ENCODE measurements at places on chromosomes 6 and 20.

DNA sequence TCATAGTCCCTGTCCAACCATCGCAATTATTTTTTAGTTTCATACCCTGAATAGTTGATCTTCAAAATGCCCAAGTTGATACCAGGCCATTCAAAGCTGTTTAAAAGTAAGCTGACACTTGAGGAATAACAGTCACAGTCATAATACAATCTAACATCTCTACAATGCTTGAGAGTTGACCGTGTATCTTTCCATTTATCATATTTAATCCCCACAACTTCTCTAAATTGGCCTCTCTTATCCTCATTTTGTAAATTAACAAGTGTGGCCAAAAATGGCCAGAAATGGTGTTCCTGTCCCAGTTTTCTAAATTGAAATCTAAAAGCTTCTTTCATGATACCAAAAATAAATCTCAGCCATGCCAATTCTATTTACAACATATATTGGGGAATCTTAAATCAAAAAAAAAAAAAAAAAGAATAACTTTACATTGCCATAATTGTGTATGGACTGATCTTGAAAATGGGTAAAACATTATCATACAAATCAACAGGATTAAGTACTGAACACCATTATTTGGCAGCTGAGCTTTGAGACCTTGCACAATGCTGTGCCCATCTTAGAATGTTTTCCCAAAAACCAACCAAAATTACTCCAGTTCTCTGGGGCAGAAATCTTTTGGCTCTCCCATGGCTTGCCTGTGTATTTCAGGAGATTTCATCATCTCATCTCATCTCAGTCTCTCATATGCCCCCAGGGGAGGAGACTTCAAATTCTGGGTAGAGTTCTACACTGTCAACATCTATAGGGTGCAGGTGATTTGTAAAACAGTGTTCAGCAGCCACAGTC, 448.7 kb upstream of the JARID2 start:
- no peak for DNase-seq

DNA sequence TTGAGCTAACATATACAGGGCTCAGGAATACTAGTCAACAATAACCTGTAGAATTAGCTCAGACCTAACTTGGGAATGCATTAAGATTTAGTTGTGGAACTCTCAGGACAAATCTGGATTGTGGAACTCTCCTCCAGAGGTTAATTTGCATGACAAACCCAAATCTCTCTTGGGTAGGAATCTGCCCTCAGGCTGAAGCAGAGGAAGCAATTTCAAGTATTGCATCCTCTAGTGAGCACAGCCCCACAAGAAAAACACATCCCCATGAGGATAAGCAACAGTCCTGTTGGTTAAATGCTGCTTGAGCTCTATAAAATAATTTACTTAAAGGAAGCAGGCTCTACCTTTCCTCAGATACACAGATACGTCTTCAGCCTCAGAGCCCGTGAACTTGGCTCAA, 170.9 kb upstream of the STXBP5 start:
- no peak for DNase-seq

GRCh38 chr20:44475694-44476560, at the start of gene TTPAL:
TSS of gene TTPAL (plus strand) at chr20:44475874. CDS start at chr20:44480000, 4,126 bp downstream.
- peak; percentile 93 for DNase-seq

DNA sequence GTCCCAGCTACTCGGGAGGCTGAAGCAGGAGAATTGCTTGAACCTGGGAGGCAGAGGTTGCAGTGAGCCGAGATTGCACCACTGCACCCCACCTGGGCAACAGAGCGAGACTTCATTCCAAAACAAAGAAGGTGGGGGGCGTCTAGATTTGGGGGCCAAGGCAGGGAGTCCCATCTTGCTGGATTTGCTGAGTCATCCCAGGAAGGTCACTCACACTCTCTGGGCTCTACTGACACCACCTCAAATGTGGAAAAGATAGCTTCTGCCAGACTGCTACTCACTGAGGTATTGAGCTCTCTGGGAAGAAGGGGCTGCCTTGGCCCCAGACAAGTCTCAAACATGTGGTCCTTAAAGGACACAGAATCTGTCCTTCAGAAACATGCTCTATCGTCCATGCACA, 74.3 kb downstream of the RIPOR3 start:
- DNase-seq, result no peak

- no peak for DNase-seq
Observed at GRCh38 chr20:40244286-40244685, 444.8 kb downstream of the MAFB start.

DNA sequence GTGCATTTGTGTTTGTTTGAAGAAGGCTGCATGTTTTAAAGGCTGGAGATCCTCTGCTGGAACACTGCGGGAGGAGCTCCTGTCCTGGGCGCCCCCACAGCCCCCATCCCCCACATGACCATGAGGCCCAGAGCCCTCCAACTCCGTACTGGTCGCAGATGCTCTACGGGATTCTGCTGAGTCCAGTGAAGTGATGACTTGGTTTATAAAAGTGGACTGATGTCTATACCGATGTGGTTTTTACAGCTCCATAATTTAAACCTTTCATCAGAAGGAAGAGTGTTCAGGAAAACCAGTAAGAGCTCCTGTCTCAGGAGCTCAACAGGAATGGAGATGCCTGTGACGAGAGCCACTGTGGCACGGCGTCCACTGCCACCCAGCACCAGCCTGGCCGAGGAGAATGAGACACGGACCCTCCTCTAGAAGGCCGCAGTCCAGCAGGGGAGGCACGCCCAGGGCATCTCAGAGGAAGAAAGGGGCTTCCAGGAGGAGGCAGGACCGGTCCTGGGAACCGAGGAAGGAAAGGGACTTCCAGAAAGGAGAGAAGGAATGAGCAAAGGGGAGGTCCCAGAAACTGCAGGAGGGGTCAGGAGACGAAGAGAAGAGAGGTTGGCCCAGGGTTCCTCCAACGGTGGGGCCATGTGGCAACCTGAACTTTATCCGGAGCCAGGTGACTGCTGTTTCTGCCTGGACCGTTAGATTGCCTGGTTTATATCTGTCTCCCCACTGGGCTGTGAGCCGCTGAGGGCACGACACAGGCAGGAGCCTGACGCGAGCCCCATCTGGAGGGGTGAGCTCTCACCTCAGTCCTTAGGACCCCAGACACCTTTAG, 26.9 kb downstream of the BFSP1 start:
- no peak for DNase-seq

Data from tibial artery (tissue), 4 donors.